Stimulated activated CD4-positive, alpha-beta T cell treated with anti-CD3 and anti-CD28 coated beads, Interleukin-4, amount 100 ng/mL, for 48 hours (primary cell): ENCODE measurements at places on chromosomes 1 and 21.

GRCh38 chr1:182406012-182406411 is 5.5 kb upstream of the TEDDM1 start:
- DNase-seq = no peak

- no peak for DNase-seq
Measured at GRCh38 chr1:211684791-211685190, 9.4 kb upstream of the NEK2 start.

DNA sequence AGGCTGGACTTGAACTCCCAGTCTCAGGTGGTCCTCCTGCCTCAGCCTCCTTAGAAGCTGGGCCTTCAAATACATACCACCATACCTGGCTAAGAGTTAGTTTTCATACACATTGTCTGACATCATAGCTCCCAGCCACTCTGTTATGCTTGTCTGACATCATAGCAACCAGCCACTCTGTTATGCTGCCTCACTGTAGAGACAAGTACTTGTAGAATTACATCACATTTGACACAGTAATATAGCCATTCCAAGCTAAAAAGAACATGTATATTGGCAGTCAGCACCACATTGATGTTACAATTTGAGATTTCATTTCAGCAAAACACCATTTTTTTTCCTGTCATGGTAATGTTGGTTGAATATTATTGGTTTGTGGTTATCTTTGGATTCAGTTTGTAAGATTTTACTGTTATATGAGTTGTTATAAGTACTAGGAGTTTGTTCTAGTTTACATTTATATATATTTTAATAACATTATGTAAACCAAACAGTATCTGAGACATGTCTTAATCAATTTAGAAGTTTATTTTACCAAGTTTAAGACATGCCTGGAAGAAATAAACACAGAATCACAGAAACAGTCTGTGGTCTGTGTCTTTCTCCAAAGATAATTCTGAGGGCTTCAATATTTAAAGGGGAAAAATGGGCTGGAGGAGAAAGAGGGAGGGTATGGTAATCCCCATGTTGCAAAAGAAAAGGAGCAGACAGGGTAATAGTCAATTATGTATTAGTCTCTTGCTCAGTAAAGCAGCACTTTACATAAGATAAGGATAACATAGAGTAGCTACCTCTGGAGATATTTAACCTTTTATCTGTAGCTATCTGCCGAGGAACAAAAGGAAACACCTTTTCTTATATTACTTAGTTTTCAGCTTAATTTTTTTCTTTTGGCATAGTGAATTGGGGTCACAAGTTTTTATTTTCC is 43.0 kb downstream of the XPR1 start:
- no peak for DNase-seq

DNA sequence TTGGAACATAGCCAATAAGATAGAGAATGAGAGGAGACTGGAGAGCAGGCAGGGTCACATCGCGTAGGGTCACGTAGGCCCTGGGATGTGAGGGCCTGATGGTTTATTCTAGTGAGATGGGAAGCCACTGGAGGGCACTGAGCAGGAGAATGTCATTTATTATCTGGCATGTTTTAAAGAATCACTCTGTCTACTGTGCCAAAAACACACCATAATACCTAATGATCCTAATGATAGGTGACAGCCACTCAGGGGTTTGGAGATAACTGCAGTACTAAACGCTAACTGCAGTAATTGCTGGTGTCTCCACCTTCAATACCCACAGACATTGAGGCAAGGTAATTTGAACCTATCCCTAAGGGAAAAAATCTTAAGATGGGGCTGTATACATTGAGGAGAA is 185.4 kb downstream of the TTLL7 start:
- no peak for DNase-seq

DNA sequence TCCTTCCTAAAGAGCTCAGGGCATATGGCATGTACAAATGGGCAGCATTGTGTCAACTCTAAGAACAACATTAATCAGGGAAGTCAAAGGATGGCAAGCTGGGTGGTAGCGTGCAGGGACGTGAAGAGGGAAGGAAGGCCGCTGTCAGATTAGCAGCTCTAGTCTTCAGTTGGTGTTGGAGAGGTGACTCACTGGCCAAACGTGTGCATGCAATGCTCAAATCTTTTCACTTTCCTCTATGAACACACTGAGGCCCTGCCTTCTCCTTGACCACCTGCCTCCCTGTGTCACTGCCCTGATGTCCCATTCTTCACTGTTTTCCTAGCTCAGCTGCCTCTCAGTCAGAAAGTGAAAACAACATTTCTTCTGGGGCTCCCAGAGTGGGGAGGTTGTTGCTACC is 5.9 kb upstream of the PIGR start:
- no peak for DNase-seq

DNA sequence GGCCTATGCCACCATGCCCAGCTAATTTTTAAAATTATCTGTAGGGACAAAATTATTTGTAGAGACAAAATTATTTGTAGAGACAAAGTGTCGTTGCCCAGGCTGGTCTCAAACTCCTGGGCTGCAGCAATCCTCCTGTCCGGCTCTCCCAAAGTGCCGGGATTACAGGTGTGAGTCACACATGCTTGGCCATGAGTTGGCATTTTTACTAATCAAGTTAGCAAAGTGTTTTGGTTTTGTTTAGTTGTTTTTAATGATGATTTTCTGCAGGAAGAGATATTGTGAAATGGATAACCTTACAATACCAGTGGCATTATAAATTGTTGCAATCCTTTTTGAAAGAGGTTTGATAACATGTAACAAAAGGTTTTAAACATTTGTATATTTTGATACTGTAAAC is 65.3 kb upstream of the MAGI3 start:
- no peak for DNase-seq
